DMS79 treated with DMSO at 0.1 percent for 48 hours (cell line): ENCODE measurements at places on chromosomes 2 and 18.

GRCh38 chr2:37585982-37586621, 85.3 kb downstream of the CDC42EP3 start:
- no peak for DNase-seq

DNA sequence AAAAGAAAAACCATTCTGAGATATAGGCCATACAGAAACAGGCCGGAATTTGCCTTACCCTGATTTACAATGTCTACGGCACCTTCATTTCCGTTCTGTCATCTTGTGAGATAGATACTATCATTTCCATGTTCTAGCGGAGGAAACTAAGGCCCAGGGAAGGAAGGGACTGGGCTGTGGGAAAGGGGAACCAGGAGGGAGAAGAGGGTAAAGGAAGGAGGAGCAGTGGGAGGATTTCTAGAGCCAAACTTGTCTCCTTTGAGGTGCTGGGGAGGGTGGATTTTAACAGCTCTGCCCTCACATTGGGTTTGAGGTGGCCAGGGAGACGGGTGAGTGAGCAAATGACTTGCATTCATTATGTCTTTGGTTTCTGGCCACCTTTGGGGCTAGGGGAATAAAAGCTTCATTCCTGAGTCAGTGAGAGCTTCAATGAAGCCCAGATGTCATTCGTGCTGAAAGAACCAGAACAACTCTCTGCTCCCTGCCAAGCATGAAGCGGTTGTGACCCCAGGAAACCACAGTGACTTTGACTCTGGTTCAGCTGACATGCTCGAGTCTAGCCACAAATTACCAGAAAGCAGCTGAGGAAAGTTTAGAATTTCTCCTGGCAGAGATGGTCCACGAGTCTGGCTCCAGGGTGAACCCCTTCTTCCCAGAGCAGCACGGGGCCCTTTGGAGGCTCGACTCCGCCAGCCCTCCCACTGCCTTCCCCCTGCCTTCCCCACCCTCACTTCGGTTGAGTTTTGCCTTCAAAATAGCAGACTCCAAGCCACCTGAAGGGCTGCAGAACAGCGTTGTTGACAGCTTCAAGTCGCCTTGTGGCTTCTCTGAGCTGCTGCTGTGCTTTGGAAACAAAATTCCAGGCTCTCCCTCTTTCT, 3.8 kb downstream of the ACTG2 start:
- no peak for DNase-seq

DNA sequence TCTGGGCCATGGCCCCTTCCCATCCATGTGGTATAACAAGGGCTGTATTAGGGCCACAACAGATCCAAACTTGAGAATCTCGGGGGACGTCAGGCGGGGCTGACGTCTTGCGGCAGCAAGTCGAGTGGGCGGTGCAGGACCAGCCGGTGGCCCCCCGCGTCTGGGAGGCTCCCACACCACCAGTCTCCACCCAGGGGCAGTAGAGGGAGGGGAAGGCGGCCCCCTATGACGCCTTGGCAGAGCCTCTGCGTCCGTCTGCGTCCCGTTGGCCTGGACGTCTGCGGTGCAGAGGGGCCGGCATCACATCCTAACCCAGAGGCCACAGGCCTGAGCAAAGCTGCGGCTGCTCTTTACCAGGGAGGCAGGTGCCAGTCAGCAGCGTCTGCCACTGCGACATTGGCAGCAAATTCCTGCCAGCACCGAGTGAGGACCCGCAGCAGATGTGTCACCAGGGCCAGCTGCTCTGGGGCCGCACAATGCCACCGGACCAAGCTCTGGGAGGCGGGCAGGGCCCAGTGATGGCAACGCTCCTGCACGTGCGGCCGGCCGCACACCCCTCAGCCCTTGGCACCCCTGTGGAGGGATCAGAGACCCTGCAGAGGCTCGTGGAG, 73.8 kb downstream of the KCNG2 start:
- DNase-seq = no peak

DNA sequence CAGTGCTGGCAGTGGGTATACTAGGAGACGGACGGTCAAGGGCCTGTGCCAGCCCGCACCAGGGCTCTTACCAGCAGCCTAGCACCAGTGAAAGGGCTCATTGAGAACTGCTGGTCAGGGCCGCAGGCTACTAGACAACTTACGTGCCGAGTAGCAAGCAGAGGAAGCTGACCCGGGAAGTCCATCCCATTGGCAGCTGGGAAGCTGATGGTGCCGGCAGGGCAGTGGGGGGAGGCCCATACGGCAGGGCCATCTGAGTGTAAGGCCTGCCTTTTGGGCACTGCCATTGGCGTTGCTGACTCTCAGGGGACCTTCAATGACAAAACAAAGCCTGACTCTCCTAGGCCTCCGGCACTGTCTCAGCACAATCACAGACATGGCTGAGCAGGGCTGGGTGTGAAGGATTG, 20.6 kb downstream of the EFR3B start:
- DNase-seq = no peak

GRCh38 chr2:238080518-238080917, 19.6 kb upstream of the ESPNL start:
- no peak for DNase-seq

GRCh38 chr18:73679941-73680712, 467.5 kb downstream of the FBXO15 start:
- no peak for DNase-seq

GRCh38 chr2:106168657-106169056, 25.4 kb downstream of the UXS1 start:
- no peak for DNase-seq

DNA sequence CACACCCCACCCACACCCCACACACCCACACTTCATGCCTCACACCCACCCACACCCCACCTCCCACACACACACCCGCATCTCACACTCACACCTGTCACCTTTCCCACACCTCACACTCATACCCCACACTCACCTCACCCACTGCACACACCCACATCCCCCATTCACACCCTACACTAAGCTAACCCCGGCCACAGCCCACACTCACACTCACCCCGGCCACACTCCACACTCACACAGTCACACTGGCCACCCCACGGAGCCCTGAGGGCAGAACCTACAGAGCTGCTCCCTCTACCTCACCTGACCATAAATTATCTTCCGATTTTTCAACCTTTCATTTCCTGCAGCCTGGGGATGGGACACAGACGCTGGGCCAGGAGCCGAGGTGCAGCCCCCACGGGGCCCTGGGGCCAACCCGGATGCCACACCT, 241.3 kb downstream of the HDAC4 start:
- no peak for DNase-seq

- DNase-seq = no peak
Measured at GRCh38 chr2:164890544-164890943, 48.9 kb upstream of the COBLL1 start.

DNA sequence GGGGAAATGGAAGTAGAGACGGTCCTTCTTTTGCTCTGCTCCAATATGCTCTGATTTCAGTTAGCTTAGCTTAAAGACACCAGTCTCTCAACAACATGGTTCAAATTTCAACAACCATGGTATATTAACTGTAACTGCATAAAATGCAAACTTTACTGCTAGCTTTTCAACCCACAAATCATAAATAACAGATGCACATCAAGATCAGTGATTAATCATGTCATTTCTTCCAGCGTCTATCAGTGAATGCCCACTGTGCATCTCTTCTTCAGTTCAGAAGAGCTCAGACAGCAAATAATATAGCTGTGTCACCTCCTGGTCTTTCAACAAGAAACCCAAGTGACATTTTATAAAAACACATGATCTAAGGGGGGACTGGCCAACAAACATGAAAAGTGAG, 12.6 kb downstream of the PECR start:
- no peak for DNase-seq

DNA sequence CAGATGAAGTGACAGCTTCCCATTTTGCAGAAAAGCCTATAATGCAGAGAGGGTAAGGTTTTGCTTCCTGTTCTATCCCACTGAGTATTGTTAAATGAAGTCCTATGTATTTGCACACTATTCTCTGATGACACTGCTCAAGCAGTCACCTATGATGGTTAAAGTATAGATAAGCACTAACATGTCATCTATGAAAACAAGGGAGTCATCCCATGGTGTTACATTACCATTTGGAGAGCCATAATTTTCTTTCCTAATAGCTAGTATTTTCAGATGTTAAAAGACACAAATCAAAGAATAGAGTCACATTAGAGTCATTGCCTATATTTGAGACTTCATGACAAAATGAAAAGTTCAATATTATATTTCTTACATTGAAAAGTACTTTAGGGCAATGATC, 42.8 kb upstream of the GRB14 start:
- no peak for DNase-seq

DNA sequence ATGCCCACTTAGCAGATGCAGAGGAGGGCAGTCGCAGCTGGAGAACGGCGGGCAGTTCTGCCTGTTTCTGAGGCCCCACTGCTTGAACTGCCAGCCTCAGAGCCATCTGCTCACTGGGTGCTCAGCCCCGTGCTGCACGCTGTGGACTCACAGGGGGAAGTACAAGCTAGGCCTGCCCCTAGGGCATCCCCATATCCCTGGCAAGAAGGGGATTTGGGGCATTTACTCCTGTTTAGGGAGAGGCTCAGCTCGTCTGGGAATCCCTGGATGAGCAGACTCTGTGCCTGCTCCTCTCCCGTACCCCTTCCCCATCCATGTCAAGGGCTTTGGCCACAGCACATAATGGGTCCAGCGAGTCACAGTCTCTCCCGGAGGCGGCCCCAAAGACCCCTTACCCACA, 169.8 kb upstream of the PKDCC start:
- DNase-seq = no peak

DNA sequence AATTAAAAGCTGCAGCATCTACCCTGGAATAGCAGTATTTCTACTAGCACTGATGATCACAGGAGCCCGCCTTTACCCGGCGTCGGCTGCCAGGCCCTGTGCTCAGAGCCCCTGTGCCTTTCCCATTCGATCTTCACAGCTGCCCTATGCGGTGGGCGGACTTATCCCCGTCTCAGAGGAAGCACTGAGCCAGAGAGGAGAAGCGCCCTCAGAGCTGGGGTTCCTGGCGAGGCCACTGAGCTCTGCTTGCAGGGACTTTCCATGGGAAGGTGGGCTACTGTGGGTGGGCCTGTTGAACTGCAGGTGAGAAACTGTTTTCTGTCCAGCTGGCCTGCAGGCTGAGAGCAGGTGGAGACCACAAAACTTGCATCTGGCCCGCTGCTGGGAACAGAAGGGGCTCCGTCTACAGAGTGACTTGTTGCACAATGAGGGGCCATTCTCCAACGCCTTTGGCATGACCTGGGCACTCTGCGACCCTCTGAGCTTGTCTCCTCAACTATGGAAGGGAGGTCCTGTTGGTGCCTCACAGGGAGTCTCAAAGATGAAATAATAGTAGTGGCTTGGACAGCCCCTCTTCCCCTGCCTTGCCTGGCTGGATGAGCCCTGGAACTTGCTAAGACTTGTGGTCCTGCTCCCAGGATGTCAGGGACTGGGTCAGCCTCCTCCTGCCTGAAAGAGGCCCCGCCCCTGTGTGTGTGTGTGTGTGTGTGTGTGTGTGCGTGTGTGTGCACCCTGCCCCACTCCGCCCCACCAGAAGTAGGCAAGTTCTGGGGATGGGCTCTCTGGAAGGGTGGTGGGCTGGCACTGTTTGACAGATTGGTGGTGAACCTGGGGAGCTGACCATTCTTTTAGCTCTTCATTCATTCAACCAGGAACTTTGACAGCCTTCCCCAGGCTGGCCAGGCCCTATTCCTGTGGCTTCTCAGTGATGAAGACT, 32.7 kb downstream of the GLI2 start:
- no peak for DNase-seq

DNA sequence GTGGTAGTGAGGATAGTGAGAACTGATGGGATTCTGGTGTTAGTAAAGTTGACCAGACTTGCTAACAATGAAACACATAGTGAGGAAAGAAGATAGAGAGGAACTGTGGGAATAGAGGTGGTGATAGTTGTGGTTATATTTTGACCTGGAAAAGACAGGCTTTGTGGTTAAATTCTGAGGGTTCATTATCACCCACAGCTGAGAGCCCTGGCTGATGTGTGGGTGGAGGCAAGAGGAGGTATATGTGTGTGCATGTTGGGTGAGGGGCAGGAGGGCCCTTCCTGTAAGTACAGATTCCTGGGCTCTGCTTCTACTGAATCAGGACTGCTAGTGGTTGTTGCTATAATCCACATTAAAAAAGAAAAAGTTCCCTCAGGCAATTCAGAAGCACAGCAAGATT, 26.2 kb upstream of the TMEM163 start:
- DNase-seq = no peak

DNA sequence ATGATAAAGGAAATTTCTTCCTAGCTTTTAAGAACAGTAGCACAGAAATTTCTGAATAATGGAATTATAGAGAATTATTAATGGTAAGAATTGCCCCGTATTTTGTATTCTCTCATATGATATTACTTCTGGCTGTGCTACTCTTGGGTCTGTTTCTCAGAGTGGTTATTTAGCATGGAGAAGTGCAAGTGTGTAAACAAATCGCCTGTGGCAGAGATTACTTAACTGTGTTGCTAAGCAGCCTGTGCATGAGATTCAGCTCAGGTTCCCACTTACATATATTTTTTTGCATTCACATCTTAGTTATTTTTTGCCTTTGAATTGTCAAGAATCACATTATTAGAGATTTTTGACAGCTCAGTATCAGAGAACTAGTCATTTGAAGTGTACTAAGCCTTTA, 80.1 kb upstream of the NFATC1 start:
- peak; percentile 87 for DNase-seq

GRCh38 chr2:95158891-95159619, 593 bp downstream of the ZNF514 start:
- peak; percentile 5 for DNase-seq

GRCh38 chr2:201118961-201119854, 3.2 kb downstream of the CFLAR start:
- DNase-seq = peak; percentile 68

DNA sequence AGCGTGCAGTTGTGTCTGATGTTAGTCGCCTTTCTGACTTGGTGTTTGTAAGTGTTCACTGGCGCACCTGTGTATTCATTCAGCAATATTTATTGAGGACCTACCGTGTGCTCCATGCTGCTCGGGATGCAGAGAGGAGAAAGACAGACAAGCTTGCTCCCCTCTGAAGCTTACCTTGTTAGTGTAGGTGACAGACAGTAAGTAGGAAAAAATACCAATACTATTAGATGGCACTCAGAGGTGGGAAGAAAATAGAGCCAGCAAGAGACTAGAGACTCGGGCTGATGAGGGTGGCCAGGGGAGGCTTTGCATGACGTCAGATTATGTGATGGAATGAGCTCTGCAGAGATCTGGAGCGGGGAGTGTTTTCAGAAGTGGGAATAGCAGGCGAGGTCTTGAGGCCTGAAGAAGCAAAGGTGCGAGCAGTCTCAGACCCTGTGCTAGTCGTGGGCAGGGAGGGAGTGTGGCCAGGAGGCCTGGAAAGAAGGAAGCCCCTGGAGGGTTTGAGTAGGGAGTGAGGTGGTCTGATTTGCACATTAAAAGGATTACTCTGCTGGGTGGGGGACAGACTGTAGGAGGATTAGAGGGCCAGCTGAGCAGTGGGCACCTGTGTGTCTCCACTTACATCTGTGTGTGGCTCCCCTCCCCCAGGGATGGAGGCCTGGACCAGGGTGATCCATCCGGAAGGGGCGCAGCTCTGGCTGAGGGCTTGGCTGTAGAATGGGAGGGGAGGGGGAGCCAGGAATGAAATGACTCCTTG, 11.8 kb downstream of the MTCL1 start:
- DNase-seq = no peak

GRCh38 chr2:221001381-221001801, 570.7 kb downstream of the EPHA4 start:
- no peak for DNase-seq
